SW480 (cell line): ENCODE measurements at places on chromosomes 2 and 18.
A peak's percentile ranks its signal among the peaks of the same experiment; 100 is the strongest.

DNA sequence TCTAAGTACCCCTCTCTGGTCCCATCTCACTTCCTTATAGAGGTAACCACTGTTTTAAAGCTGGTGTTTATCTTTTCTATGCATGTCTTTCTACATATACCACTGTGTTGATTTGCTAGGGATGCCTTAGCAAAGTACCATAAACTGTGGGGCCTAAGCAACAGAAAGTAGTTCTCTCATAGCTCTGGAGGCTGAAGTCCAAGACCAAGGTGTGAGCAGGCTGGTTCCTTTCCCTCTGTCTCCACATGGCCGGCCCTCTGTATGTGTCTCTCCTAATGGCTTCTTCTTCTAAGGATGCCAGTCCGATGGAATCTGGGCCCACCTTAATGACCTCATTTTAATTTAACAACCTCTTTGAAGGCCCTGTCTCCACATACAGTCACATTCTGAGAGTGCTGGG lies 40.8 kb upstream of the ROCK2 start:
- no peak for DNase-seq

- no peak for DNase-seq
These were observed 236.8 kb downstream of the EPHA4 start for GRCh38 chr2:221335219-221335752.

- DNase-seq = no peak
These were observed 127.7 kb downstream of the SMAD2 start for GRCh38 chr18:47802802-47803201.

DNA sequence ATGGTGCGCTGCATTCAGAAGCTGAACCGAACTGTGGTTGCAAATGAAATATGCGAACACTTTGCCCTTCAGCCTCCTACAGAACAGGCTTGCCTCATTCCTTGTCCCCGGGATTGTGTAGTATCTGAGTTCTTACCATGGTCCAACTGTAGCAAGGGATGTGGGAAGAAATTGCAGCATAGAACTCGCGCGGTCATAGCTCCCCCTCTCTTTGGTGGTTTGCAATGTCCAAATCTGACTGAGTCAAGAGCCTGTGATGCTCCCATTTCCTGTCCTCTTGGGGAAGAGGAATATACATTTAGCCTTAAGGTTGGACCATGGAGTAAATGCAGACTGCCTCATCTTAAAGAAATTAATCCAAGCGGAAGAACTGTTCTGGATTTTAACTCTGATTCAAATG lies 291.4 kb downstream of the THSD7B start:
- no peak for DNase-seq

GRCh38 chr18:13368080-13368813 lies 149.7 kb downstream of the LDLRAD4 start:
- DNase-seq = no peak

DNA sequence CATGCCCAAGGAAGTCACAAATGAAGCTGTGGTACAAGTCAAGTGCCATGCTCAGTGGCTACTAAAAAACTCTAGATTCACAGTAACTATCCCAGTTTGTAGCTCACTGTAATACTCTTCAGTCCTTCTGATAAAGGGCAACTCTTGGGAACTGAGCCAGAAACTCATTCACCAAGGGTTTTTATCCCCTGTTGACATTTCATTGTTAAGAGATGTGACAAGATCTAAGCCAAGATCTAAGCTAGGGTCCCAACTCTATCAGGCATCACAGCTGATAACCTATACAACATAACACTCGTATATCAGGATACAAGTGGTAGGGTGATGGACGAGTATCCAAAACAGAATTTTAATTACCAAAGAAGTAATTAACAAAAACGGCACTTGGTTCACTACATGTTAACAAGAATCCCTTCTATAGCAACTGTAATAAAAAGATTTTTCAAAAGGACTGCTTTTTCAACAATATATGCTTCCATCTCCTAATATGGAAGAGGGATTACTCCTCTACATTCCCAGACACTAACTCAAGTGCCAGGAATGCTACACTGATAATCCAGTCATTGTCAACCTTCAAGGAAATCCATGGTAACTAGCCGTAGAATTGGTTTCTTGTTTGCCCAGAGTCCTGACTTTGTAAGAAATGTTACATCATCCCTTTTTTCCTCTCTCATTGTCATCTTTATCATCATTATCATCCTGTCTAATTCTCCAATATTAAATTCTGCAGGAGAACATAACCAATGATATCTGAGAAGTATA lies 111.7 kb downstream of the CDH2 start:
- DNase-seq = no peak

DNA sequence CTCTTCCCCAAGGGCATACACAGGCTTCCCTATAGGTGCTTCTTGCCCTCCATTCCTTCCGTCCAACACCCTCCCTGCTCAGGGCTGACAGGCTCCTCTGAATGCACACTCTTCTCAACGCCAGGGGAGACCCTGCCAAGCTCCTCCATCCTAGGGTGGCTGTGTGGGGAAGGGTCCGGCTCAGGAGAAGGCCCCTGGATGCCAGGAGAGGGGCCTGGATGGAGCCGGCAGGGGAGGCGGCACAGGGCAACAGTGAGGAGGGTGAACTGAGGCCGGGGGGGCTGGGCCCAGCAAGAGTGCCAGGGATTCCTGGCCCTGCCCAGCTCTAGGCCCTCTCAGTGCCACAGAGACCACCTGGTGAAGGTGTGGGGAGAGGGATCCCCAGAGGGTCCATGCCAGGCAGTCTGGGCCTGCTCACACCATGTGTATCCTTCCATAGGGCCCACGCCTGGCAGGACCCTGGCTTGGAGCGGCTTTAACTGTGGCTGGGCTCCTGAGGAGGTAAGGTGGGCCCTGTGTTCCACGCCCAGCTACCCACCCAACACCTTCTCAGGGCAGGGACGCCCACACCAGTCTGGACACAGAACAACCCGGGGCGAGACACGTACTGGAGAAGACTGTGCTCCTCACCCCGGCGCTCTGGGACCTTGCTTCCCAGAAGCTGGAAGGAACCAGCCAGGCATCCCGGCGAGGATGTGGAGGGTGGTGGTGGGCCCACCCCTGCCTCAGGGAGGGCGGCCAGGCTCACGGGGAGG lies 26.6 kb downstream of the HS6ST1 start:
- no peak for DNase-seq

- DNase-seq = peak; percentile 3
These were observed 120.8 kb downstream of the GLI2 start for GRCh38 chr2:120856421-120856862.

DNA sequence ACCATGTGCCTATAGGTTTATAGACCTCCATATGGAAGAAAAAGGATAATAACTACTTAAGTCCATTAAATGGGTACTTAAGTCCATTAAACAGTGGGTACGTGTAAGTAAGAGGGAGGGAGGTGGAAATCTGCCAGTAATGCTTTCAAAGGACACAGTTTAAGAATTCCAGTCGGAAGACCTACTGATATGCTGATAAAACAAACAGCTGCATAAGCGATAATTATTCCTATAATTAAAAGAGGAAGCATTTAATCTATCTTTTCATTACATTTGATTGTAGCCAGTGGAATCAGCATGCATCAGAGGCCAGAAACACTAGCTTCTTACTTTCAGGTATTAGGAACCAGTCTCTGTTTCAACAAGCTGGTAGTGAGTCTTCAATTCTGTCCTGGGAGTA lies 96.4 kb upstream of the DDX18 start:
- no peak for DNase-seq

GRCh38 chr2:55519938-55520885 lies 694 bp downstream of the CFAP36 start:
- DNase-seq = peak; percentile 47

GRCh38 chr2:46943881-46944798 lies 28.5 kb upstream of the MCFD2 start:
- no peak for DNase-seq

GRCh38 chr2:66577321-66578053 lies 142.6 kb downstream of the MEIS1 start:
- no peak for DNase-seq

- no peak for DNase-seq
These were observed 101.1 kb downstream of the BCL2 start for GRCh38 chr18:63218472-63218871.

DNA sequence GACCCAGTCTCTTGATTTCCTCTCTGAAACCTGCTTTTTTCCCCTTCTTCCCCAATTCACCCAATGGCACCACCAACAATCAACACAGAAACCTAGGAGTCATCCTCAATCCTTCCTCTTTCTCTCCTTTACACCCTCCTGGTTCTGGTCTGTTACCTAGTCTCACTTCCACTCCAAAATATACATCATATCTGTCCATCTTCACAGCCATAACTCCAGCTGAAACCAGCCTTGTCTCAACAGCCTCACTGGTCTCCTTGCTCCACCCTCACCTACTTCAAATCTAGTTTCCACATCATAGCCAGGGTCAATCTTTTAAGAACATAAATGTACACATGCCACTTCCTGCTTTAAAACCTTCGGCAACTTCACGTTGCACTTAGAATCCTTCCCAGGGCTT lies 11.8 kb upstream of the TWSG1 start:
- DNase-seq = no peak

DNA sequence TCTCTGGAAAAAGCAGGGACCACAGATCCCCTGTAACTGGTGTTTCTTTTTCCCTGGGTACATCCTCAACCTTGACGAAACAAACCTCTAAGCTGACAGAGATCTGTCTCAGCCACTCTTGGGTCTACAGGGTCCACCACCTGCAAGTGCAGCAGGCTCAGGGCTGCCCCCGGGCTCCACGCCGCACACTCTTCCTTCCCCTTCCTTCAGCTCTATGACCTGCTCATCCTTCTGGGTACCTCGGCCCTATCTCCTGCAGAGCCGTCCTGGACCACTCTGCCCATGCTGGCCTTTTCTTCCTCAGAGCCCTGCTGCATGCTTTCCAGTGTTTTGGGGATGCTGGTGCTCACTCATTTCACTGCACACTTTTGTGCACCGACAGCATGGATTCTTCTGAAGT lies 27.5 kb downstream of the TUBB6 start:
- DNase-seq = no peak
